ENCODE measurements at places on chromosomes 2 and 18.
A peak's percentile ranks its signal among the peaks of the same experiment; 100 is the strongest.

DNA sequence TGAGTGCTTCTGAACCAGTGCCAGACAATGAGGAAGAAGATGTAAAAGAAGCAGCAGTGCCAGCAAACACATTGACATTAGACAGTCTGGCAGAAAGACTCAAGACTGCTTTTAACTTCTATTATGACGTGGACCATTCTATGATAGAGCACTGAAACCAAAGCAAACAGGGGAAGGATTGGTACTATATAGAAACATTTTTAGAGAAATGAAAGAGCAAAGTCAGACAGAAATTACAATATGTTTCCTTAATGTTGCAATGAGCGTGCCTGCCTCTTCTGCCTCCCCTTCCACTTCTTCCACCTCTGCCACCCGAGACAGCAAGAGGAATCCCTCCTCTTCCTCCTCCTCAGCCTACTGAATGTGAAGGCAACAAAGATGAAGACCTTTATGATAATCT is 39.7 kb downstream of the DHX57 start:
- no peak for DNase-seq

DNA sequence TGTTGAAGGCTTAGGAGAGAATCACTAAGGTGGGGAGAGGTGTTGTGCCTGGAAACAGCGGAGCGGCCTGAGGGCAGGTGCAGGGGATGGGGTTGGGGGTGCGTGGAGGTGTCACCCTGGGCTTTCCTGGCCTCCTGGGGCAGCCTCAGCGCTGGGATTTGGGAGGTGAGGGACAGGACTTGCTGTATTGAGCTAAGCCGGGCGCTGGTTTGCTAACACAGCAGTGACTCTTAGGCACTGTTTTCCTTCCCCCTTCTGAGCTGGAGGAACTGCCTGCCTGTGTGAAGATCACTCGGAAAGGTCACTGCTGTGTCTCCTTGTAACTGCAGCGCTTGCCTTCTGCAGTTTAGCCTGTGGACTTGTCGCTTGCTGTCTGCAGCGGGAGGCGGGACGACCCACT is 21.2 kb downstream of the PRELID3A start:
- DNase-seq: no peak

DNA sequence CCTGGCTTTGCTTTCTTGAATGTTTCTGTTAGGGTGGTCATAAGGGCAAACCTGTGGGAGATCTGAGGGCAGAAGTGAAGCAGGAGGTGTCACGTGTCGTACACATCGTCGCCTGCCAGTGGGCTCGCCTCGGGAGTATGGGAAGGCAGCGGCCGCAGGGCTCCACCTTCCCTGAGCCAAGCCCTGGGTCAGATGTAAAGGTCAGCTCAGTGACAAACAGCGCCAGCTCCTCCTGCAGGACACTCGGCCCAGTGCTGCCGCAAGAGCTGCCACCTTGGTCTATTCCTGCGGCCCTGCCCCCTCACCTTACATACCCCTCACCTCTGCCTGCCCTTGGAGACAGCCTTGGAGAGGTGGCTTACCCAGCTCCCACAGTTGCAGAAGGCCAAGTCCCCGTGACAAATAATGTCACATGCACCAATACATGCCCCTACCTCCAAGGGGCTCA is 64.2 kb downstream of the PSMG2 start:
- DNase-seq: peak; percentile 62

- no peak for DNase-seq
Observed at GRCh38 chr18:9758624-9759075, 50.5 kb downstream of the RAB31 start.

DNA sequence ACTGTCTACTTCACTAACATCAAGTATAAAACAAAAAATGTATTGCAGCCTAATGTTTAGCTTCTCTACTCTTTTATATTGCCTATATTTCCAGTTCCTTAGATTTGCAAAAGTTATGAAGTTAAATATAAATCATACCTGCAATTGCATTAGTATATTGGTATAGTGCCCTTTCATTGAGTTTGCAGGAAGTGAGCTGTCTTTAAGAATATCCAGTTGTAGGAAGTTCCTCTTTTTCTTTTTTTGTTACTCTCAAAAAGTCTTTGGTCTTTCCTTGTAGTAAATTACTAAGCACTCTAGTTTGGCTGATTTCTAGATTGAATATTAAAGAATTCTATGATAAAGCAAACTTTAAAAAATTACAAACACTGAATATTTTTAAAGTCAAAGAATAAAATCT is 71.3 kb upstream of the FN1 start:
- DNase-seq: no peak

DNA sequence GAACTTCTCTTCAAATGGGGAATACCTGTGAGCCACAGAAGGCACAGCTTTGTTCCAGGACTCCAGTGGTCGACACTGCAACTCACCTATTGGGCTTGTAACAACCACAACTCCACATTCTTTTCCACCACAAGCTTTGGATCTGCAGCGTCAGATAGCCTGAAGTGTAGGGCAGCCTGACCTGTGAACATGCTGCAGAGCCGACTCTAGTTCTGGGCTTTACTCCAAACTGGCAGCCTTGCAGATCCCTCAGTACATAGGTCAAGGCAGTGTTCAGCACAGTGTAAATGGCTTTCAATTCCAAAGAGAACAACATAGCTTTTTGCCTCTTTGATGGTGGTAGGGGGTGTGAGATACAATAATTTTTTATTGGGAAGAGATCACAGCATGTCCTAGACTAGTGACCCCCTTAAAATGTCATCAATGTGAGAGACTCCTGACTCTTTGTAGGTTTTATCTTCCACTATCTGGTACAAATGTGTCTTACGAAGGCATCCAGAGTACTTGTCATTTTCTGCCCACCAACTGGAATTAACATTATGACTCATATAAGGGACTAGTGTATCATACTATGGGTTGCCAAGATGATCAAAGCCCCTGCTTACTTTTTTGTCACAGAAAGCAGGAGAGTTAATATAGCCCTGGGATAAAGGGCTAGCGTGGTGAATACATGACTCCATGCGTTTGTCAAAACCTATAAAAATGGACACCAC is 149.8 kb downstream of the COPS8 start:
- DNase-seq: no peak

GRCh38 chr2:54638774-54639187 is 84.7 kb upstream of the EML6 start:
- DNase-seq: no peak

- no peak for DNase-seq
Observed at GRCh38 chr2:115384399-115384798, 942.0 kb downstream of the DPP10 start.

DNA sequence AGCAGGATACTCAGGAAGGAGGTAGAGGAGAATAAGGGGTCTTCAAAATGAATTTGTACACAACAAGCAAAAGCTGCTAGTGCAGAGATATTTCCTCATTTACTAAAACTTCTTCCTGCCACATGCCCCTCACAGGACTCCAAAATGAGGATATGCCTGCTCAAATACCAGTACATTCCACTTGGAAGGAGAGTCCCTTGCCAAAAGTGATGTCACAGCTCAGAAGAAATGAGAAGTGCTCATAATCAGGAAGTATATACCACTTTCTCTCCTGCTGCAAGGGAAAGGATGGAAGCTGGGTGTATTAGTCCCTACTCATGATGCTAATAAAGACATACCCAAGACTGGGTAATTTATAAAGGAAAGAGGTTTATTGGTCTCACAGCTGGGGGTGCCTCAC is 87.7 kb upstream of the FSHR start:
- DNase-seq: no peak

DNA sequence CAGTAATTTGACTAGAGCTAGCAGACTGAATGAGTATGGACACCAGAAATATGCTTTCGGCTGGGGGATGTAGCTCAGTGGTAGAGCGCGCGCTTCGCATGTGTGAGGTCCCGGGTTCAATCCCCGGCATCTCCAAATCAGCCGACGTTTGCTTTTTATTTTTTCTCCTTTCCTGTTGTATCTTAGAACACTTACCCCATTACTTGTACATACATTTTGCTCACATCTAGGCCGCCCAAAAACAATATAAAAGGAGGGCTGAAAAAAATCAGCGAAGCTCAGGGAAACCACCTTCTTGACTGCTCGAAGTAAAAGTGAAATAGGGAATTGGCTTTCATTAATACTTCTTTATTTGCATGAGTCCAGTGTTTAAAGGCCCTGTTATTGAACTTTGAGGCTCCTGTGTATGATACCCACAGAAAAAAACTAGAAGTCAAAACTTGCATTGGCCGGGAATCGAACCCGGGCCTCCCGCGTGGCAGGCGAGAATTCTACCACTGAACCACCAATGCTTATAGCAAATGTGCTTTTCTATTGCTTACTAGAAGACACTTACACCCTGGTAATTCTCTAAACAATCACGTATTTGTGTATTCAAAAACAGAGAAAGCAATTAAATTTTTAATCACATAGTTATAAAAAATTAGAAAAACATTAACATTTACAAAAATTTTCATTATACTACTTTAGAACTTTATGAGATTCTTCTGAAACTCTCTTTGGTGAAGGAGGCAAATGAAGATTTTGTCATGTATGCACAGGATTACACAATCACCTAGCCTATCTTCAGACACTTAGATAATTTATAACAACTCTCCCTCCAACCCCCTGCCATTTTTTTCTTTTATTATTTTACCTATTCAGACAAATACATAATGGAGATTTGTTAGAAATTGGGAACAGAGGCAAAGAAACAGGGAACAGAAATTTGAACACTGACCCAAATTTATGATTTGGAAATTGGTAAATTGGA is 35.2 kb upstream of the GPD2 start:
- DNase-seq: peak; percentile 74

DNA sequence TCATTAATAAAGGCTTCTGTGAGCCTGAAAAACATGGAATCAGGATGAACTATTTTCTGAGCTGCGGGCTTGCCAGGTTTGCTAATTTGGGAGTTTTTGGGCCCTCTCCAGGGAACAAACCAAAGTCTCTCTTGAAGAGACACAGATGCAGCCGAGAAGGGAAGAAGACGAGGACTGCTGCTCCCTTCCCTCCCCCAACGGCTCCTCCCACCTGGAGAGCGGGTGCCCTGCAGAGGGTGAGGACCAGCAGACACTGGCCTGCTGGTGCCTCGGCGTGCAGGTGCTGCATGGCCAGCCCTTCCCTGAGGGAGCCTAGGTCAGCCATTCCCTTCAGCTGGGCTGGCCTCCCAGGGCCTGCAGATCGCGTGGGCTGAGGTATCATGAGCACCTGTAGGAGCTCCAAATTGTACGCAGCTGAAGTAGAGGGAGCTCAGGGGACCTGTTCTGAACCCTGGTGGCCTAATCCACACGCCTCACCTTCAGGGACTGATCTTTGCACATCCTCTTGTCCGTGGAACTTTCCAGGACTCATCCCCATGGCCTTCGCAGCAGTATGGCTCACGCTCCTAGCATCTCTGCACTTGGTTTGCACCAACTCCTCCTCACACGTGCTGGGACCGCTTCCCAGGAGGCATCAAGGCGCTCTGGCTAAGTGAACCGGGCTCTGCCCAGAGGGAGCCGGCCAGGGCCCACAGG is 19.5 kb downstream of the EMX1 start:
- DNase-seq: no peak

- DNase-seq: no peak
Observed at GRCh38 chr2:75211266-75211770, 12.0 kb upstream of the TACR1 start.

DNA sequence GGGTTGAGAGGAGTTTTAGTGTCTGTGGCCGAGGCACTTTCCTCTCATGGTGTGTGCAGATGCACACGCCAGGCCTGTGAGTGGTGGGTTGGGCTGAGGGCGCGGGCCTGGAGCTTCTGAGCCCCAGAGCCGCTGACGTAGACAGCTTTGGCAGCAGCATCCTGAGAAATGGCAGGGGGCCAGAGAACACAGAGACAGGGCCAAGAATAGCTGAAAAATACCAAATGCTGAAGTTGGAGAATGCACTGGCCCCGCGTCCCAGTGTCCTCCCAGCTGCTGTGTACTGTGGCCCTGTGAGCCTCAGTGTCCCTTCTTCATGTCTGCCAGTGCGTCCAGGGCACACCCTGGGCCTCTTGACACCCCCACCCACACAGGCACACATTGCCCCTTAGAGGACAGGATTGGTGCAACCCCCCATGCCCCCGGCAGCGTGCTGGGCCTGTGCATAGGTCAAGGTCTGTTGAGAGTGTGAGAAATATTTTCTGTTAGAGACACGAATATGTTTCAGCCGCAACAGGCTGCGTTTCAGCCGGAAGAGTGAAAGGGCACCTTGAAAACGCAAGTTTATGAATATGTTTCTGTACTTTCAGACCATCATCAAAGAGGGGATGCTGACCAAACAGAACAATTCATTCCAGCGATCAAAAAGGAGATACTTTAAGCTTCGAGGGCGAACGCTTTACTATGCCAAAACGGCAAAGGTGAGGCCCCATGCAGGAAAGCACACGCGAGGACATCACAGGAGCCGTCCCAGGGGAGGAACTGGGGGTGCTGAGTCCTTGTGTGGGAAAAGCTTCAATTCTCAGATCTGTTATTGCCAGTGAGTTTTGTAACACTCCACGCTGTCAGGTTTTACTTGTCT is 33.6 kb downstream of the DGKD start:
- DNase-seq: no peak

DNA sequence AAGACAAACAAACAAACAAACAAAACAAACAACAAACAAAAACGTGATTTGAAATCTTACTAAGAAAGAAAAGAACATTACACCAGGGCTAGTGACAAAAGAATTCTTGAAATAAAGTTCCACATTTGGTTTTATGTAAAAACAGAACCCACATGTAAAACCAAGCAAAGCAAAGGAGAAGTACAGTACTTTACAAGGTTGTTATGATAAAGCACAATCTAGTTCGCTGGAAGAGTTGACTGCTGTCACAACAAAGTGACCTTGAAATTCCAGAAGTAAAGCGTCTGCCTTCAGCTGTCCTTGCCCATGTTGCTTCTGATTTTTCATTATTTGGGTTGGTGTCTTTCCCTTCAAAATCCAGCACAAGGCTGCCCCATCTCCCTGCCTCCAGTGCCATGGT is 94.8 kb upstream of the CYRIA start:
- DNase-seq: no peak

DNA sequence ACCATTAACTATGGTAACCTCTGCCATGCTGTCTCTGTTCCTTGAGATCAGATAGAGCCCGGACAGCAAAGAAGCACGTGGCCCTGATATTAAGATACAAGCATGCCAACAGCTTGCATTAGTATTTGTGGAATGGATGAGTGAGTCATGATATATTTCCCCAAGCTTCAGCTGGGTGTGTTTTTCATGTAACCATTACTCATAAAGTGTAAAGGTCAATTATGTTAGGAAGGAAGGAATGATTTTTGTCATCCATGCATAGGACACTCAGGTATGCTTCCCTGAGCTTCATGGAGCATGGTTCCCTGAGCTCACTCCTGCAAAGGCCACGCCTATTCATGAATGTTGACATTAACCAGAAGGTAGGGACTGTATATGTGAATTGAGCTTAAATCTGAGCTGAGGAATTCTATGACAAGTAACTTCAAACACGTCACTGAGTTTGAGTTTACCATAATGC is 74.6 kb downstream of the ARL4C start:
- no peak for DNase-seq

DNA sequence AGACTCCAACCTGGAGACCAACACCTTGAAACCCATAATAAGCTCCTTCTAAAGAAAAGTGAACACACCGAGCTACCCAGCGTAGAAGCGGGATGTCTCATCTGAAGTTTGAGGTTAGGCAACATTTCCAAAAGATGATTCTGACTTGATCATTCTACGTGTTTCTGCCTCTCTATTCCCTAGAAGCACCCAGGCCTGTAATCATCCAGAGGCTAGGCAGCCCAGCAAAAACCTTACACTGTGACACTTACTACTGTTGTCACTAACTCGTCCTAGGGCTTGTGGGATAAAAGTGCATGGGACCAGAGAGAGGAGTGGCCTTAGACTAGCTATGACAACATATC is 1.4 kb downstream of the ZBTB14 start:
- no peak for DNase-seq
